ENCODE measurements at places on chromosomes 16 and 17.

- no peak for DNase-seq
These were observed 112.4 kb upstream of the IRX3 start for GRCh38 chr16:54398986-54399385.

- DNase-seq: no peak
These were observed 4.8 kb downstream of the EVPL start for GRCh38 chr17:76022285-76022684.

DNA sequence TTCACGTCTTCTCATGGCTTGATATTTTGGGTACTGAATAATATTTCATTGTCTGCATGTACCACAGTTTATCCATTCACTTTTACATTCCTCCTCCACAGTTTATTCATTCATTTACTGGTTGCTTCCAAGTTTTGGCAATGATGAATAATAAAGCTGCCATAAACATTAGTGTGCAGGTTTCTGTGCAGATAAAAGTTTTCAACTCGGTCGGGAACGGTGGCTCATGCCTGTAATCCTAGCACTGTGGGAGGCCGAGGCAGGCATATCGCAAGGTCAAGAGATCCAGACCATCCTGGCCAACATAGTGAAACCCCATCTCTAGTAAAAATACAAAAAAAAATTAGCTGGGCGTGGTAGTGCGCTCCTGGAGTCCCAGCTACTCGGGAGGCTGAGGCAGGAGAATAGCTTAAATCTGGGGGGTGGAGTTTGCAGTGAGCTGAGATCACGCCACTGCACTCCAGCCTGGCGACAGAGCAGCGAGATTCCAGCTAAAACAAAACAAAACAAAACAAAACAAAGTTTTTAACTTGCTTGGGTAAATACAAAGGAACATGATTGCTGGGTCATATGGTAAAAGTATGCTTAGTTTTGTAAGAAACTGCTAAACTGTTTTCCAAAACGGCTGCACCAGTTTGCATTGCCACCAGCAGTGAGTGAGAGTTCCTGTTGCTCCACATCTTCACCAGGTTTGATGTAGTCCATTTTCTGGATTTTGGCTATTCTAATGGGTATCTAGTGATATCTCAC, 89.5 kb downstream of the WWP2 start:
- no peak for DNase-seq

- DNase-seq: no peak
These were observed at the start of gene IL4R for GRCh38 chr16:27313422-27314160. Gene IL4R, plus strand, starts transcription at chr16:27313974. Its CDS starts 26,230 bp downstream, at chr16:27340204.

DNA sequence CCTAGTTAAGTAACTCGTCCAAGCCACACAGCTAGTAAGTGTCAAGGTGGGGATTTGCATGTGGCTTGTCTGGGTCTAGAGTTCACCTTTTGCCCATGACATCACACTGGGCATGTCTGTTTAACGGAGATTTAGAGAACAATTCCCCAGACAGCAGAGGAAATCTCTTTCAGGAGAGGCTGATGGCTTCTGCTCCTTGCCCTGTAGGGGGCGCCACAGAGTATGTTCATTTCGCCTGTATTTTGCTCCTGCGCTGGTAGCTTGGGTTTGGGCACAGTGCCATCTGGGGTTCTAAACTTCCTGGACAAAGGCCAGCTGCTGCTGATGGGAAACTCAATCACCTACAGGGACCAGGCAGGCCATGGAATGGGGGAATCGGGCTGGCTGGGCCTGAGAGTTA, 20.4 kb downstream of the OTOA start:
- no peak for DNase-seq

DNA sequence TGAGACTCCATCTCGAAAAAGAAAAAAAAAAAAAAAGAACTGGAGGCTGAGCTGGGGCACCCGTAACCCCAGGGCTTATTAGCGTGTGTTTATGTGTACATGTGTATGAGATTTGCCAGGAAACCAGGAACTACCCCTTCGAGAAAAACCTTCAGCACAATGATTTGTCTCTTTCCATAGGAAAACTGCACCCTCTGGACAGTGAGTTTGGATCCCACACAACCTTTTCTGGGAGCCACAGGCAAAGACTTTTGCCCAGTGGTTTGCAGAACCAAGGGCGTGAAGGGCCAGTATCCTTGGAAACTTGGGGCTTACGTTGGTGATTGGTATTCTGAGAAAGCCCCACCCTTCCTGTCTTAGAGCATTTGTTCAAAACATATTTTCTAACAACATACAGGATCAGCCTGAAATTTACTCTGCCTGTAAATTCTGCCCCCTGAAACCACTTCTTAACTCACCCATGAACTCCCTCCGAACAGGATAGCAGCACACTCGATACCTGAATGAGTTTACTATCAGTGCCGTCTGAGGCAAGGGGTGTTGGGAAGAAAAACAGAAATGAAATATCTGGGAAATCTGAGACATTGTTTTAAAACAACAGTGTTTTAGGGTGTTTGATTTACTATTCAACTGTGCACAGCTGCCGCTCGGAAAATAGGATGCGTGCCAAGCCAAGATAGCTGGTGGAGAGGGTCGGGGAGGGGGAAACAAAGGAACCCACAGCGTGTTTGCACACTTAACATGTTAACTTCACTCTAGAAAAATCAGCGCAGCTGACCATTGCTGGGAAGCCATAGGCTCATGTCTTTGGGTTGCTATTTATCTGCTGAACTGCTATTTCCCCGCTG, 40.2 kb upstream of the MAF start:
- no peak for DNase-seq

DNA sequence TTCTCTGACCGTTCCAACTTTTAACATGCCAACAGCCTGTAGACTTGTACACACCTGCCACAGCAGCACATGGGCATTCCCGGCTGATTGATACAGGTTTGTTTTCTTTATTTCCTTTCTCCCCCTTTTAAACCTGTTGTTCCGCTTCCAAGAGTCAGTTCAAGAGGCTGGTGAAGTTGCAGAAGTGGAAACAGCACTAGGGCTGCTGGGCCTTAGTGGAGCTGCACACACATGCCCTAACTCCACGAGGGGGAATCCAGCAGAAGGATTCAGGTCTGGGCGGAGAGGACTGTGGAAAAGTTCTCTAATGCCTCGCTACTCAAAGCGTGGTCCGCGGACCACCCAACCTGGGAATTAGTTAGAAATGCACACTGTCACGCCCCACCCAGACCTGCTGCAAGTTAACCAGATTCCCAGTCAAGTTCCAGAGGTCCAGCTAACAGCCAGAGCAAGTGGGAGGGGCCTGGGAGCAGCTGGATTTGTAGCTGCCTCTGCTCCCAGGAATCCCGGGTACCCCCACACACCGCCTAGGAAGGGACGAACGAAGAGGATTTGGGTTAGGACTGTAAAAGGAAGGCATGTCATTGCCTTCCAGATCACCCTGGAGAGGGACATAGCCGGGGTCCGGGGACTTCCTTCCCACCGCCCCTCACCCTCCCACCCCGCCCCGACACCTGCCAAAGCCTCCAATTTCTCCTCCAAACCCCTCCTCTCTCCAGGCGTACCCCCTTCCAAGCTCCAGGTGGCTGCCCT, 542 bp downstream of the SLC39A11 start:
- peak; percentile 65 for DNase-seq

- DNase-seq: no peak
These were observed 3.2 kb downstream of the CACNG5 start for GRCh38 chr17:66837885-66838665.

GRCh38 chr16:50038756-50039529, 13.9 kb downstream of the CNEP1R1 start:
- peak; percentile 48 for DNase-seq

GRCh38 chr17:47267354-47267828, 13.8 kb downstream of the ITGB3 start:
- DNase-seq: no peak

- no peak for DNase-seq
These were observed 187.4 kb downstream of the CA10 start for GRCh38 chr17:51971121-51971520.

GRCh38 chr16:608019-608418, 18.2 kb downstream of the RAB40C start:
- no peak for DNase-seq

DNA sequence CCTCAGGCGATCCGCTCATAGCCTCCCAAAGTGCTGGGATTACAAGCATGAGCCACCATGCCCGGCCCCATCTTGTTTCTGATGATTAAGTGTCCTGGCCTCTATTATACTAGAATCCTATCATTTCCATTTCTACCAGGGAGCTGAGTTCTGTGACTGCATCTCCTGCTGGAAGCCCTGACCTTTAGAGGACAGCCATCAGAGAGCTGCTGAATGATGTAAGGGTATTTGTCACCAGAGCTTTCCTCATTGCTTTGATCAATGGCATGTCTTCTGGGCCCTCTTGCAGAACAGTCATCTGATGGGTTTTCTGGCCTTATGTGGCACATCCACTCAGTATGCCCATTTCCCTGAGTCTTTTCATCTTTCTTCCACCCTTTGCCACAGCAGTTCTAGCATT, 39.9 kb downstream of the PSMD12 start:
- DNase-seq: no peak

DNA sequence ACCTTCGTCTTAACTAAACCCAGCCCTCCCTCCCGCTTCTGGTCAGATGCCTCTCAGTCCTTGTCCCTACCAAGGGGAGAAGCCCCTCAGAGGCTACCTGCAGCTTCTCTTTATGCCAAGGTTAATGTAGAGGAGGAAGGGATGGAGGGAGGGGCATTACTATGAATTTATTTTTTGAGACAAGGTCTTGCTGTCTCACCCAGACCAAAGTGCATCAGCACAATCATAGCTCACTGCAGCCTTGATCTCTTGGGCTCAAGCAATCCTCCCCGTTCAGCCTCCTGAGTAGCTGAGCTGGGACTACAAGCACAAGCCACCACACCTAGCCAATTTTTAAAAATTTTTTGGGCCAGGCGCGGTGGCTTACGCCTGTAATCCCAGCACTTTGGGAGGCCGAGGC, 15.3 kb downstream of the EPOP start:
- DNase-seq: no peak

GRCh38 chr17:61532826-61533225, 58.2 kb downstream of the NACA2 start:
- no peak for DNase-seq

DNA sequence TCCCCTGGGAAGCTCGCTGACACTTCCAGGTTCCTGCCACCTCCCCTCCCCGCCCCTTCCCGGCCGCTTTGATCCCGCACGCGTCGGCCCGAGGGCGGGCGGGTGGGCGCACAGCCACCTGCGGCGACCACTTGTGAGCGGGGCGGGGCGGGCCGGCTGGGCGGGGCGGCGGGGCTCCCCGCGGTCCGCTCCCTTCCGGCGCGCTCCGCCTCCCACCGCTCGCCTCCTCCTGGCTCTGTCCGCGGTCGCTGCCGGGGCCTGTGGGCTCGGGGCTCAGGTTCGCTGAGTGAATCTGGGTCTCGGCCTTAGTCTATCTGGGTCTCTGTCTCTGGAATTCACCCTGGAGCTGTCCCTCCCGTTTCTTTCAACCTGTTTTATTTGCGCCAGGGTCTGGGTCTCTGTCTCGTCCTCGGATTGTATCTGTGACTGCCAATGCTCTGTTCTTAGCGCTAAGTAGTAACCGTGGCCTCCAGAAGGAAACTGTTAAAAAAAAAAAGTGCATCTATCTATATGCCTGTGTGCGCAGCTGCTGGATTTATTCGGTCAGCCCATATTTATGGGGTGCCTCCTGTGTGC, 2.7 kb upstream of the HES7 start:
- DNase-seq: no peak

DNA sequence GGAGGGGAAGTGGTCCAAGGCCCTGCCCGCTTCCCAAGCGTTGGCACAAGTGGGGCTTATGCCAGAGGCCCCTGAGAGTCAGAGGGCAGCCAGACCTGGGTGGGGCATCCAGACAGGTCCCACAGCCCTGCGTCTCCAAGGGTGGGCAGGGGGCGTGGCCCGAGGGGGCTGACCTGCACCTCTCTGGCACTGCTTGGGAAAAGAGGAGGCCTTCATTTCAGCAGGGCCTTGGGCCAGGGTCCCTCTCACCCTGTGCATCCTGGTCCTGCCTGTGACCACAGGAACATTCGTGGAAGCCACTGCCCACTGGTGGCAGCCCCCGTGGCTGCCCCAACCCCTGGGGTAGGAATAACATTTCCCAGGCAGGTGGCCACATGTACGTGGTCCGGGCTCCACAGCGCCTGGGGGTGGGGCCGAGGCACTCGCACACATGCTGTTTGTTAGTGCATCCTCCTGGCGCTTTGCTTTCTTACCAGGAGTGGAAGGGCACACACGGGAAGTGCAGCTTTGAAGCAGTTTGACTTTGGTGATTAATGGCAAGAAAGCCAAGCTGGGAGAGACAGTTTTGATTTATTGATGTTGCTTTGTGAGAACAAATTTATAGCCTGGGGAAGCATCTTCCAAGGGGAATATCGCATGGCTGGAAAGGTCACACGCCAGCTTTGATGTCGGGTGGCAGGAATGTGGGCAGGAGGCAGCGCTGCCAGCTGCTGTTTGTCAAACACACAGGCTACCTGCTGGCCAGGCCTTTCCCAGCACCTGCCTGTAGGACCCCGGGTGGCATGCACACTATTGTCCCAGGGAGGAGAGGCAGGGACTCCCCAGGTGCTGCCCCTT, 4.3 kb downstream of the CENPX start:
- no peak for DNase-seq

DNA sequence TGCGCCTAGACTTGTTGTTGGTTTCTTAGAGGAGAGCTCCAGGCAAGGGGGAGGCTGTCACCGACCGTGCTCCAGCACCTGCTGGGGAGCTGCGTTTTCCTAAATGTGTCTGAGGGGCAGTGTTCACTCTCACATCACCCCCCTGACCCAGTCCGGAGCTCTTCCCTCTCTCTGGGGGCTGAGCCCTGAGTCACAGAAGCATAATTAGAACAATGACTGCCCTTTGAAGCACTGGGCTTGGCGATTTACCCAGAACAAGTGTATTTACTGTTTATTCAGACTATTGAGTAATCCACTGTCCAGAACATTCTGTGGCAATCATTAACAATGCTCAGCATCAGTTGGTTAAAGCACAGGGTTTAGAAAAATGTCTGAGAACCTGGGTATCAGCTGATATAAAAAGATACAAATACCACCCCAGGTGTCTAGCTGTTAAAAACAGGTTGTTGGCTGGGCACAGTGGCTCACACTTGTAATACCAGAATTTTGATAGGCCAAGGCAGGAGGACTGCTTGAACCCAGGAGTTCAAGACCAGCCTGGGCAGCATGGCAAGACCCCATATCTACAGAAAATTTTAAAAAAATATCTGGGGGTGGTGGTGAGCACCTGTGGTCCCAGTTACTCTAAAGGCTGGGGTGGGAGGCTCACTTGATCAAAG, 8.1 kb downstream of the CES4A start:
- peak; percentile 99 for DNase-seq

- no peak for DNase-seq
These were observed 132.3 kb upstream of the IRX3 start for GRCh38 chr16:54418903-54419302.
